ENCODE measurements at places on chromosomes 13 and 19. TPM values are rescaled to one million over a fixed set of nuclear protein-coding genes. Genes with fewer than 3 reads are reported as not detected.

- DNase-seq, result no peak
Observed at GRCh38 chr13:25886438-25887214, 165.2 kb downstream of the SHISA2 start.

DNA sequence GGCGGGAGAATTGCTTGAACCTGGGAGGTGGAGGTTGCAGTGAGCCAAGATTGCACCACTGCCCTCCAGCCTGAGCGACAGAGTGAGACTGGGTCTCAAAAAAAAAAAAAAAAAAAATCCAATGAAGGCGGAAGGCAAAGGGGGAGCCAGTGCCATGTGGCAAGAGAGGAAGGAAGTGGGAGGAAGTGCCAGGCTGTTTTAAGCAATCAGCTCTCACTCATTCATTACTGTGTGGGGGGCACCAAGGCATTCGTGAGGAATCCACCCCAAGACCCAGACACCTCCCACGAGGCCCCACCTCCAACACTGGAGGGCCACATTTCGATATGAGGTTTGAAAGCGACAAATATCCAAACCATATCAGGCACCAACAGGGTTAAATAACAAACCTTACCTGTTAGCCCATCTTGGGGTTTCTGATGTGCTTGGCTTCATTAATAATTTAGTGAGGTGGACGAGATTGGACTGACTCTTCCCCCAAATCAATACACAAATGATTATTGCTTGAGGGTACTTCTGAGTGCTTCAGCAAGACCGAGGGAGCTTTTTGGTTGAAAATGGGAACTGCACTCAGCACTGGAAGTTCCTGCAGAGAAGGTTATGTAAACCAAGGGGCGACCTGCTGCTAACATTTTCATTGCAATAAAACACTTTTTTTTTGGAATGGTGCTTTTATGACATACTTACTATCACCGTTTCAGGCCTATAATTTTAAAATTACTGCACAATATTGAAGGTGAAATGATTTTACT lies 7.5 kb upstream of the LRP3 start:
- DNase-seq, result no peak

DNA sequence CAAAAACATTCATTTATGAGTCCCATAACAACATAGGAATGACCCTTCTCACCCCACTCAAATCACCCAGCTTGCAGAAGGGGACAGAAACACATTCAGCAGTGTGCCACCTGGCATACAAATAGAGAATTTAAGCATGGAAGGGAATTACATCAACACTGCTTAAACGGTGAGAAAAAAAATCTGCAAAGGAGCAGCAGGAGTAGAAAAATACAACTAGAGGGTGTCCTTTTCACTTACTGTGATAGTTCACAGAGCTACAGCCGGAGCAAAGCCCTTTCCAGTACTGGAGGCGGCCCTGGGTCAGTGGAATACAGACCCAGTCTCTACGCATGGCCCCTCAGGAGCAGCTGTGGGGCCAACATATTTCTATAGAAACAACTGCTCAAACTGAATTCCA lies 764.3 kb upstream of the ARGLU1 start:
- DNase-seq, result no peak

DNA sequence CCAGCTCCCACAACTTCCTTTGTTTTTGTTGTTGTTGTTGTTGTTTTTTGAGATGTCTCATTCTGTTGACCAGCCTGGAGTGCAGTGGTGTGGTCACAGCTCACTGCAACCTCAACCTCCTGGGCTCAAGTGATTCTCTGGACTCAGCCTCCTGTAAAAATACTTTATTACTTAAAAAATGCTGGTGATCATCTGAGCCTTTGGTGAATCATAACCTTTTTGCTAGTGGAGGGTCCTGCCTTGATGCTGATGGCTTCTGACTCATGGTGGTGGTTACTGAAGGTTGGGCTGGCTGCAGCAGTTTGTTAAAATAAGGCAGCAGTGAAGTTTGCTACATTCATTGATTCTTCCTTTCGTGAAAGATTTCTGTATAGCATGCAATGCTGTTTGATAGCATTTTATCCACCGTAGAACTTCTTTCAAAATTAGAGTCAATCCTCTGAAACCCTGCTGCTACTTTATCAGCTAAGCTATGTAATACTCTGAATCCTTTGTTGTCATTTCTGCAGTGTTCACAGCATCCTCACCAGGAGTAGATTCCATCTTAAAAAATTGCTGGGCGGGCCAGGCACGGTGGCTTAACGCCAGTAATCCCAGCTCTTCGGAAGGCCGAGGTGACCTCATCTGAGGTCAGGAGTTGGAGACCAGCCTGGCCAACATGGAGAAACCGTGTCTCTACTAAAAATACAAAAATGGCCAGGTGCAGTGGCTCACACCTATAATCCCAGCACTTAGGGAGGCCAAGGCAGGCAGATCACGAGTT lies 18.0 kb downstream of the ARHGAP35 start:
- DNase-seq, result no peak

- peak; percentile 38 for DNase-seq
Observed at GRCh38 chr19:58519087-58519354, 589 bp downstream of the ZBTB45 start.

- no peak for DNase-seq
Observed at GRCh38 chr19:31055454-31055853, 293.8 kb downstream of the TSHZ3 start.

- DNase-seq, result no peak
Observed at GRCh38 chr19:51108805-51109146, 567 bp upstream of the CTU1 start.

DNA sequence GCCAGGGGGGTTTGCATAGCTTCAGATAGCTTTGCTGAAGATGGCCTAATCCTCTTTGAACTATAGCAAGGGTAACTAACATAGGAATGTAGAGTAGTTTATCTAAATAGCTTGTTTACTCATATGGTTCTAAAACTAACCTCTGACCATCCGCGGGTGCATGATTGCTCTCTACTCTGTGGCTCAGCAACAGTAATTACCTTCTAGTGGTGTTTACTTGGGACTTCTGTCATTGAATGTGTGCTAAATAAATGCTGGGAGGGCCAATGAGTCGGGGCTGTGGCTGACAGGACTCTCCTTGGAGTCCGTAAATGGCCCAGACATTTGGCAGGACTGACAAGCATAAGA lies 1461.9 kb downstream of the UQCRFS1 start:
- no peak for DNase-seq

ZNF880 gene
- 27.3 TPM for polyA plus RNA-seq

DNA sequence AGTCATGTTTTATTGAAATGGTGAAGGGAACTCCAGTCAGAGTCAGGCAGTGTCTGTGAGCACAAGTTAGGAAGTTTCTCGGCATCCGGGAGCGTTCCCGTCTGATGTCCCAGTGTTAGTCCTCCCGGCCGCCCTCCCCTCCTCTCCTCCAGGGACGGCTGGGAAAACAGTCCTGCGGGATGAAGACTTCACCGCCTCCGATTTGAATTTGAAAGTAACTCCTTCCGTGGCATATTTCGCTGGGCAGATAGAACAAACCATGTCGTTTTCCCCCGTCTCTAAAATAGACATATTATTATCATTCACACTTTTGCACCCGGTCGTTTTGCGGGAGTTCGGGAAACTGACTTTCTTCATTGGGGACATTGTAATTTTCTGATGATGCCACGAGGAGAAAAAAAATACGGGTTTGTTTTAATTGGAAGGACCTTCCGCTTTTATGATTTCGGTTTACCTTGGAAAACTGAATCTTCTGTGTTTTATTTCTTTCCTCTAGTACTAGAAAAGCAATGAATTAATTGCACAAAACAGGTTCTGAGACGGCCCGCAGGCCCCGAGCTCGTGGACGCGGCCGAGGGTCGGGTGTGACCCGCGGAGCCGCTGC lies 76.6 kb downstream of the ZIC5 start:
- no peak for DNase-seq

DNA sequence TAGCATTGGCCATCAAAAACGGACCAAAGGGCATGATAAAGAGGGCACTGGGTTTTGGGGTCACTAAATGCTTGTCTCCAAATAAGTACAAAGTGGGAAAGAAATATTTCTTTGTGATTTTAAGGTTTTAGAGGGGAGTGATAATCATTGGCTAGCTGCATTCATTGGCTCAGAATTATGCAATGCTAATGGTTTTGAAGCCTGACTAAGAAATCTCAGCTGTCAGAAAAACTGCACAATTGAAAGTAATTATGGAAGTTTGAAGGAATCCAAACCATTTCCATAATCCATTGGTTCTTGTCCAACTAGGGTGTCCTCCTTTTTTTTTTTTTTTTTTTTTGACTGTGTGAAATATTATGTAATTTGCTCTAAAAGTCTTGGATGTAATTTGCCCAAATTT lies 88.2 kb upstream of the ARGLU1 start:
- DNase-seq, result no peak

DNA sequence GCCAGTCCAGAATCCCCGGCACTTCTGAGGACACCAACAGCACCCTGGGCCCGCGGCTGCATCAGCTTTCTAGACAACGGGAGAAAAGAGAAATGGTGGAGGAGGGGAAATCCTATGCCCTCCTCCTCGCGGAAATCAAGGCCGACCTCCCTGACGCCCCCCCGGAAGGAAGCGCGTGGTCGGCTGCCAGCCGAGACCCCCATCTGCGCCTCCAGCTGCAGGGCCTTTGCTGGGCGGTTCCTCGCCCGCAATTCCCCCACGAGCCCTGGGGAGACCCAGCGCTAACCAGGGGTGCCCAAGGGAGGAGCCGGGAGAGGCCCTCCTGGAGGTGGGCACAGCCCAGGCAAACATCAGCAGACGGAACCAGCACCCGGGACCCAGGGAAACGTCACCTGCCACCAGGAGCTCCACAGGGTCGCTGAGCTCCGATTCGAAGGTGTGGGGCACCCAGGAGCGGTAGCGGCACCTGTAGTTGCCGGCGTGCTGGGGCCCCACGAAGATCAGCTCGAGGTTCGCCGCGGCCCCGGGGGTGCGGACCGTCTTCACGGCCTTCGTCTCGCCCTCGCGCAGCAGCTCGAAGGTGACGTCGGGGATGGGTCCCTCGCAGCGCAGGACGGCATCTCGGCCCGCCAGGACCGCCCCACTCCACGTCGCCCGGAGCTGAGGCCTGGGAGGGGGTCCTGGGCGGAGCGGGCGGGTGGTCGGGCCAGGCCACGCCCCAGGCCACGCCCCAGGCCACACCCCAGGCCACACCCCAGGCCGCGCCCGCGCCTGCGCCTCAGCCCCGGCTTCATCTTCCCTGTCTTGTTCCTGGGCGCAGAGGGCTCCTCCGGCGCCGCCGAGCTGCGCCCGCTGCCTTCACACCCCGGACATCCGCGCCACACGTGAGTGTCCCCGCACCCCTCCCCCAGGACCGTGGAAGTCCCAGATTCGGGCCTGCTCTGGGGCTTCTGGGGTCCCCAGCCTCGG lies 6.0 kb downstream of the A1BG start:
- DNase-seq, result peak; percentile 32

PSG2 gene
- polyA plus RNA-seq, result not detected

GRCh38 chr19:10290357-10290875 lies 664 bp downstream of the ICAM5 start:
- DNase-seq, result no peak

DNA sequence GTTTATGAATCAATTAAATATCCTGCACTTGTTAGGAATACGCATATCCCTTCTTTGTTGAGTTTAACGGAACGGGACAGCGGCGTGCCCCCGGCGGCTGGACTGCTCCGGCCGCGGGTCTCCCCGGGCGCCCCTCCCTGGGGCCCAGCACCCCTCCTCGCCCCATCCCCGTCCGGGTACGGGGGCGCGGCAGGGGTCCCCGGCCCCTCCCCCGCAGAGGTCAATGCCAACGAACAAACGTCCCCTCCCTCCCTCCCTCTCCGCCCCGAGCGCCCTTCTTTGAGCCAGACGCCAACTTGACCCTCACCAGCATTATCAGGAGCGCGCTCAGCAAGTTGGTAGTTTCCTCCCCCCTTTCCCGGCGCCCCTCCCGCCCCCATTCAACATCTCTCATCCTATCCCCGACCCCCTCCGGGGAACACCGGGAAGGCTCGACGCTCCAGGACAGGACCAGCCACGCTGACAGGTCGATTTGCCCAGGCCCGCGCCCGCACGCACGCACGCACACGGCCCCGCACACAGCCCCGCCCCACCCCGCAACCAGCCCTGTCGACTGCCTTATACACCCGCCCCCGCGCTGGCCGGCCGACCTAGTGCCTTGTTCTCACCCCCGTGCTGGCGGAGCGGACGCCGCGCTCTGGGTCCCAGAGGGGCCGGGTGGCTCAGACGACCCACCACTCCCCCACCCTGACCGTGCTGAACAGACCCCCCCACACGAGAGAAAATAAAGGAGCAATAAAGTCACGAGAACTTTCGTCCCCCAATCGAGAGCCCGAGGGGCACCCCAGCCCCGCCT lies 5.0 kb downstream of the LYL1 start:
- no peak for DNase-seq

- DNase-seq, result no peak
Observed at GRCh38 chr13:97982286-97982685, 28.8 kb downstream of the IPO5 start.
